ENCODE measurements at places on chromosomes 6 and 20.

GRCh38 chr6:100366419-100366818, 98.3 kb downstream of the SIM1 start:
- no peak for DNase-seq

DNA sequence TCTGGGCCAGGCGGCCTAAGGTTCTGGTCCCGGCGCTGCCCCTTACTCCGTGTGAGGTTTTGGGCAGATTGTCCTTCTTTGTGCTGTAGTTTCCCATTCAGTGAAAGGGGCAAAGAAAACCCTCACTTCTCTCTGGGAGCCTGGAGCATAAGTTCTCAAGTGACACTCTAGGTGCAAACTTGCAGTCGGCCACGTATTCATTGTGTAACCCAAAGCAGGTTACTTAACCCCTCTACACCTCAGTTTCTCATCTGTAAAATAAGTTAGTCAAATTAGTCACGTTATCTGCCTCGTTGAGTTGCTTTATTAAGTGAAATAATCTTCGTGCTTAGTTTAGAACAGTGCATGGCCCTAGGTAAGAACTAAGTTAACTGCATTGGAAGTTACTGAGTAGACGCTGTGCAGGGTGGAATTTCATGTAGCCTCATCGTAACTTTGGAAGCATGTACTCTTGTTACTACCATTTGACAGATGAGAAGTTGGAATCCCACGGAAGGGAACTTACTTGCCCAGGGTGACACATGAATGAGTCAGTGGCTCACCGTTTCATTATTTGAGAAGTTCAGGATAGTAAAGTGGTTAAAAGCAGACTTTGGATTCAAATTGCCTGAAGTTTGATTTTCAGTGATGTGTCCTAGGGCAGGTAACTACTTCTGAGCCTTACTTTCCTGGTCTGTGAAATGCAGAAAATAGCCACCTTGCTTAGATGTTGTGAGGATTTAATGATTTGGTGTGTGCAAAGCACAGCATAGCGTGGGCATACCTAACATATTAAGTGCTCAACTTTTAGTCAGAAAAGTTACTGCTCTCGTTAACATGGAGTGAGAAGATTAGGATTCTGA, 556 bp upstream of the MROH8 start:
- no peak for DNase-seq

- no peak for DNase-seq
These were observed 933.4 kb downstream of the TFAP2A start for GRCh38 chr6:9481292-9482029.

GRCh38 chr6:69994251-69994650, 127.9 kb downstream of the COL19A1 start:
- DNase-seq = no peak

DNA sequence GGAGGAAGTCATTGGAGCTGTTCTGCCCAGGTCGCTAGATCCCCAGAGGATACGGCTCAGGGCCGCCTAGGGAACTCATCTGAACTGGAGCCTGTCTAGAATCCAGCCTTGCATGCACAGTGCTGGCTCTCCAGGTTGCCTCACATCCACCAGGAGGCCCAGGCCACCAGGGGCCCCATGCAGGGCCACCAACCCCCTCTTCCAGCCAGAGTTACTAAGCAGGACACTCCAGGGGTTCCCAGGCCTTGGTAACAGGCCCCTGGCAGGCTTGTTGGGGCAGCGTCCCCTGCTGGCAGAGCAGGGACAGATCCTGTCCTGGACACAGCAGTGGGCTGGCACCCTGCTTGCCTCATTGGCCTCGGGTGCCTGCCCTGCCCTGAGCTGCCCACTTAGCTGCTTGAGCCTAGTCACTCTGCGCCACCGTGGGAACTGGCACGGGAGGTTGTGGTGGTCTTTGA, 35.3 kb downstream of the EFCAB8 start:
- DNase-seq = no peak

- DNase-seq = no peak
These were observed 118.5 kb downstream of the LRRC1 start for GRCh38 chr6:53913286-53913685.

DNA sequence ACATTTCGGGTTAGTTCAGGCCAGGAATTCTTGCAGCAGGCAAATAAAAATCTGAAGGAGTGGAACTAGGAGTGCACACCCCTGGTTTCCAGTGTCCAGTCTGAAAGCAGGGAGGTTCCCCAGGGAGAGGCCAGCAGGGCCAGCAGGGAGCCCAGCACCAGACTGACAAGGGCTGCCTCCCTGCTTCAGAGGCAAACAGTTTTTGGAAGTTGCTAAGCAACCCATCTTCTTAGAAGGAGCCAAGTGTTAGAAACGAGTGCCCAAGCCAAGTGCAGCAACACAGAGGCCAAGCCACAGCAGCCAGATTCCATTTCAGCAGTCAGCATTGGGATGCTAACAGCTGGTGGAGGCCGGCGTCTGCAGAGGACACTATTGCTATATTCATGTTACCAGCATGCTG, 179.1 kb downstream of the SYNDIG1 start:
- DNase-seq = no peak

GRCh38 chr20:25081730-25082497, at the start of gene VSX1:
Gene VSX1, minus strand, starts transcription at chr20:25082141. Its CDS starts 45 bp downstream, at chr20:25082096.
- no peak for DNase-seq

DNA sequence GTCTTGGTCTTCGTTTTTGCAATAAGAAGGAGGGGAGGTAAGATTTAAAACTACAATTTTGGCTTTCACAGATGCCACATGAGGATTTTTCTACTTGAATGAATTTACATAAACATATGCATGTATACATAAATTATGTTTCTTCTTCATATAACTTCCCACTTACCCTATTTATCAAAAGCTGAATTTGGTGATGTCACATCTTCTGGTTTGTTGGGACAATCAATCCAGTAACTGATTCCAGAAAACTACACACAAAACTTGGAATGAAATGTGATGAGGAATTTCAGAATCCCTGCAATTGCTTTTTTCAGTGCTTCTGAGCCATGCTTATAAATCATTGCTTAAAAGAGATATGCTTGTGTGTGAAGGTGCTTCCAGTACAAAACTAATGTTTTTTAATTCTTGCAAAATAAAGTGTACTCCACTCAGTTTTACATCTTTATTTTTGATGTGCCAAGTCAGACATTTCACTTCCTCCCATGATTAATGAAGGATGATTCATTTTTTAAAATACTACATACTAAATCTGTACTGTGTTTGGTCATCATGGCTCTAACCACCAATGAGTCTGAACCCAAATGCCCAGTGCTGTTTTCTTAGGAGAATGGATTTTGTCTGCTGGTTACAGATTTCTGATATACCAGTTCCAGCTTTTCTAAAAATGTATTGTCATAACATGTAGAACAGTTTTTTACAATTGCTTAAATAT, 32.1 kb upstream of the RIN2 start:
- DNase-seq = no peak

DNA sequence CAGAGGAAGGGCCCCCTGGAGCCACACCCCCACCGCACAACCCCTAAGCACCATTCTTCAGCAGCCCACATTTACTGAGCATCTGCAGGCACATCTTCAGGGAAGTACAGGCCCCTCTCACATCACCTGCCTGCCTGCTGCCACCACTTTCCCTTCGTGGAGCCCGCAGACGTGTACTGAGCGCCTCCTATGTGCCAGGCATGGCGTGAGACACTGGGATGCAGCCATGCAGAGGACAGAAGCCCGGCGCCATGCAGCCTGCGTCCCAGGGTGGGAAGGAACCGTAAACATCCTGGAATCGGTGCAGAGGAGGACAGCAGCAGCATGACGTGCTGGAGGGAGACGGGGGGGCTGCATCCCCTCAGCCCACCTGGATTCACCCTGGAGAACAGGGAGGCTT, 78.1 kb downstream of the GRM4 start:
- DNase-seq = no peak

DNA sequence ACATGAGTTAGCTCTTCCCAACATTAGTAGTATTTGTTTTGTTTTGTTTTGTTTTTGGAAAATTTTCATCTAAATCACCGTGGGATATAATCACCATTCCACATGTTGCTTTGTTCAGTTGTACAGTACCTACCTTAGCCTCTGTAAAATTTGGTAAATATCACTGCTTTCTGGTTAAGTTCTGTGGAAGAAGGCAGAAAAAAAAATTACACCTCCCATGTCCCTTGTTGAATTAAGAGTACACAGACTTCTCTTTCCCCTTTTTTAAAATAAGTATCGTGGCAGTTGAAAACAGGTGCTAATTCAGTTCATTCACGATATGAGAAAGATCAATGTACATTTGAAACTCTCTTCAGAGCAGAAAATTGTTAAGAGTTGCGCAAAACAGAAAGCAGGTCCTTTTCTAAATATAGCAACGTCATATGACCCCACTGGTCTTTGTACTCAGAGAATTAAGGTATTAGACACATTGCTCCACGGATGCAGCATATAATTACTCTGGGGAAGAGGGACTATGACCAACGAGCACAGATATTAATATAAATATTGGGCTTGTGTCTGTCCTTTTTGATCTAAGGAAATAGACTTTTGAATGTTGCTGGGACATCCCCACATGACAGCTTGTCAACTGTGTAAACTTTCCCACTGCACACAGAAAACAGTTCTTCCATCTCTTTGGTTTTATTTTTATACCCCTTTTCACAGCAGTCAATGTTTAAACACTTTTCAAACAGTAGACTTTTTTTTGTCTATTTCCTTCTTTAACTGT, 58.6 kb upstream of the ZNF217 start:
- DNase-seq = no peak

DNA sequence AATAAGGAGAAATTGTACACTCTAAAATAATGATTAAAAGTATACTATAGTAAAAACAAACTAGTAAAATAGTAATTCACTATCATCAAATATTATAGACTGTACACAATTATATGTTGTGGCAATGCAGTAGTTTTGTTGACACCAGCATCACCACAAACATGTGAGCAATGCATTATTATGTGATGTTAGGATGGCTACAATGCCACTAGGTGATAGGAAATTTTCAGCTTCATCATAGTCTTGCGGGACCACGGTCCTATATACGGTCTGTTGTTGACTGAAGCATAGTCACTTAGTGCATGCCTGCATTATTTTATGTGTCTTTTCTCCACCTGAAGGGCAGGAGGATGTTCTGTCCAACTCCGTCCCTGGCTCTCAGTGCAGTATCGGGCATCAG, 104.8 kb upstream of the NEDD9 start:
- DNase-seq = no peak

DNA sequence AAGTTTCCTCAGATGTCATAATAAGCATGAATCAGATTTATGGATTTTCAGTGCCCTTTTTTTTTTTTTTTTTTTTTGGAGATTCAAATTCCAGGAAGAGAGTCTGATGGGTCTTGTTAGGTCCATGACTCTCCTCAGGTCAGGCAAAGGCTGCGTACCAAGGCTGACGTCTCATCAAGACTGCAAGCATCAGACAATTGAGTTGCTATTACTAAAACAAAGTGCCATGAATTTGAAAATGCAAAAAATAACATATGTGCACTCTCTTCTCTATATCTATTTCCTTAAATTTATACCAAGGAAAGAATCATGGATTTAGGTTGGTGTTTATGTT, 134.7 kb downstream of the FAM83B start:
- DNase-seq = no peak

GRCh38 chr20:13510837-13511488, 127.8 kb downstream of the TASP1 start:
- DNase-seq = no peak

DNA sequence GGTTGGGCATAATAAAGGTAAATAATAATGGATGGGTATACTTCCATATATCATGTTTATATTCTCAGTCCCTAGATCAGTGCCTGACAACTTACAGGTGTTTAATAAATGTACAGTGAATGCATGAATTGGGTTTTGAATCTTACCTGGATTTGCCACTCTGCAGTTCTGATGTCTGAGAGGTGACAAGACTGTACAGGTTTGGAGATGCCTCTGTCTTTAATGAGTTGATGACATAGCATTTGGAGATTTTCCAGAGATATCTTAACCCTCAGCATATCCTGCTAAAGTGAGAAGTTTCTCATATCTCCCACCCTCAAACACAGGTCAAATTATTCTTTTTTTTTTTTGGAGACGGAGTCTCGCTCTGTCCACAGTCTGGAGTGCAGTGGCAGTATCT, 2.2 kb downstream of the ANKS1A start:
- no peak for DNase-seq

- DNase-seq = no peak
These were observed 103.1 kb upstream of the MRPS10 start for GRCh38 chr6:42320762-42321161.

DNA sequence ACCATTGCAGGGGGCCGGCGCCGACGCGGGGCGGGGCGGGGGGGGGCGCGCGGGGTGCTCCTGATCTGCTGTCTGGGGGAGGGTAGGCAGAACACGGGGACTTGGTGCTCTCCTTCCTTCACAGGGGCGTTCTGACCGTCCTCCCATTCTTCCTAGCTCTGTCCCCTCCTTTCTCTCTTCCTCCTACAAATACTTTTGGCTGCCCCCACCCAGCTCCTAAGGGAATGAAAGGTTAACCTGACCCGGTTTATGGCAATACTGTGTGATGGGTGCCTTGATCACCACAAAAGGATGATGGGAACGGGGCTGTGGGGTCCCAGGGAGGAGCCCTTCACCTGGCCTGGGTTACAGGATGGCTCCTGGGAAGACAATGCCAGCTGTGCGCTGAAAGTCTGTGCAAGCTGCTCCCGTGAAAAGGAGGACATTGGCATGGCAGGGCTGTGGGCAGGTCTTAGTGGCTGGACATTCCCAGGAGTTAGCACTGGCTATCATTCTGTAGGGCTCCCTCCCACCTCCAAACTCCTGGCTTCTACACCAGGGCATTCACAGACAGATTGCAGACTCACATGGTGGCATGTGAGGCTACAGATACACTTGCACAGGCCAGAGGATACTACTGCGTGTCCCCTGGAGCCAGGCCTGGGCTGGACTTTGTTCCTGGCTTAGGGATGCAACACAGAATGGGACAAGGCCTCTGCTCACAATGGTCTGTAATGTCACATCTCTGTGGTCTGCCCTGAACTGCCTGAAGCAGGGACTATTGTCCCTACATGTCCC, 1.9 kb upstream of the TPD52L2 start:
- no peak for DNase-seq

- DNase-seq = no peak
These were observed 39.0 kb upstream of the ECHDC1 start for GRCh38 chr6:127382413-127382812.

GRCh38 chr6:89685311-89685710, 46.8 kb upstream of the LYRM2 start:
- DNase-seq = no peak

DNA sequence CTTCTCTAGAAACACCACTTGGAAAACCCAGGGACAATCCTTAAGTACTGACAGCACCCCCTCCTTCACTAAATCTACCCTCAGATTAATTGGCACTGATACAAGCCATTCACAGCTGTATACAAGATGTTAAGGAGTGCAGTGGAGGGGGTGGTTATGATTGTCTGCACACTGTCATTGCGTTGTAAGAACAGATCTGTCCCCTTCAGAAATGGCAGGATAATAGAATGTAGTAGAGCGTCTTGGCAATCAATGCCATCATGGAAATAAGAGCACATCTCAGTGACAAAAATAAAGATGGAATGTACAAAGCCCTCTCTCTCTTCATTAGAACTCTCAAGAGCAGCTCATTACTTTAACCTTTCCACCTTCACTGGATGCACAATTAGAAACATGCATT, 324.9 kb upstream of the TBX18 start:
- no peak for DNase-seq

- no peak for DNase-seq
These were observed 1026.1 kb downstream of the KIF16B start for GRCh38 chr20:15547119-15547518.

Measured in CD4-positive, alpha-beta T cell treated with Interferon gamma for 1 hour (primary cell).